AG08395 (cell line): ENCODE measurements at places on chromosomes 7 and 10.

DNA sequence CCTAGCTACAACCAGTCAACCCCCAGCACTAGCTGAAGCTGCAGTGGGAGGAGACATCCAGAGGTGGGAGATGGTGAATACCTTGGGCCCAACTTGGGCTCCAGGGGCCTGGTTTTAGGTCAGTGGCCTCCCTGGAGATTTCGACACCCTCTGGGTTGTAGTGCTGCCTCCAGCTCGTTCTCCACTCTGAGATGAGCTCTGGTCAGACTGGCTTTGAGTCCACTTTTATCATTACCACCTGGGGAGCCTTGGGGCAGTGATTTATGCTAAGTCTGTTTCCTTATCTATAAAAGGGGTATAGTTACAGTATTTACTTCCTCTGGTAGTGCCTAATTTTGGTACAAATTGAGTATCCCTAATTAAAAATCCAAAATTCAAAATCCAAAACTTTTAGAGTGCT lies 22.8 kb downstream of the PPIA start:
- no peak for DNase-seq

- no peak for DNase-seq
Observed at GRCh38 chr7:92266415-92267241, 20.9 kb downstream of the ANKIB1 start.

GRCh38 chr7:2432910-2433712 lies 29.7 kb downstream of the CHST12 start:
- DNase-seq = no peak

GRCh38 chr7:7769710-7770627 lies 51.6 kb upstream of the RPA3 start:
- DNase-seq = no peak
